ENCODE measurements at places on chromosomes 3 and 15.

- no peak for DNase-seq
Measured at GRCh38 chr3:64677961-64678716, 9.7 kb downstream of the ADAMTS9 start.

GRCh38 chr3:115384381-115384780 lies 237.3 kb upstream of the ZBTB20 start:
- DNase-seq = no peak

GRCh38 chr3:170442947-170443346 lies 24.3 kb downstream of the CLDN11 start:
- DNase-seq = no peak

DNA sequence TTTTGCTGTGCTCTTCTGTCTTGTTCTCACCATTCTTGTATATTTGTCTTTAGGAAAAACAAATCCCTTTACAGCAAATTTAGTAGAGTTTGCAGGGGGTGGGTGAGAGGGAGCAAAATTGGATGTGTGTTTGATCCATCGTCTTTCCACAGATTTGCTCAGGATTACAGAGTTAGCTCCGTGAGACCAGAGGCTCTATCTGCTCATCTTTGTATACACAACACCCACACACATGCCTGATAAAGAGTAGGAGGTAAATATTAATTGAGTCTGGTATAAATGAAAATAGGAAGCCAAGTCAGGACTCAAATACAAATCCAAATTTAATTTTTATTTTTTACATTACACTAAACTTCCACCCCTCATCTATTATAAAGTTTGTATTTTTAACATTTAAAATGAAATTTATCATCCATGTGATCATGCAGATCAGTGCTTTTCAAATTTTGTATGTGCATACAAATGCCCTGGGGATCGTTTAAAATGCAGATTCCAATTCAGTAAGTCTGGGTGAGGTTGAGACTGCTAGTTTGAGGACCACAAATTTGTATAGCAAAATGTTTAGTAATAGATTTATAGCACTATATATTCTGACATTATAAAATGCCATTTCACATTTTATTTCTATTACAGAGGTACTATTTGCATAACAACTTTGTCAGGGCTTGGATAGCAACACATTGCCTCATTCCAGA lies 326.7 kb downstream of the LSAMP start:
- DNase-seq = no peak

DNA sequence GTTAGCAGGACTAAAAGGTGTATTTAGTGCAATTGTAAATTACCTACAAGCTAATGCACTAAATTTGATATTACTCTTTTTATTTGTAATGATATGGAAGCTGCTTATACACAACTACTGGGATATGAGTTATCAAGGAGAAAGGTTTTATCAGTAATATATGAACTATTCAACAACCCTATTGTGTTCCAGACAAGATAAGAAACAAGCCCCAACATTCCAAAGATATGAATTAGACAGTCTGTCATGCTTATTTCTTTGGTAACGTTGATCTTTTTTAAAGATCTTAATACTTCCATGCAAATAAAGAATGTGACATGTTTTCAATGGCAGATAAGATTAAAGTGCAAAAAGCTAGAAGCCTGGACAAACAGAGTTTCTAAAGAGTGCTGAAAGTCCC lies 314.0 kb upstream of the THBS1 start:
- no peak for DNase-seq

DNA sequence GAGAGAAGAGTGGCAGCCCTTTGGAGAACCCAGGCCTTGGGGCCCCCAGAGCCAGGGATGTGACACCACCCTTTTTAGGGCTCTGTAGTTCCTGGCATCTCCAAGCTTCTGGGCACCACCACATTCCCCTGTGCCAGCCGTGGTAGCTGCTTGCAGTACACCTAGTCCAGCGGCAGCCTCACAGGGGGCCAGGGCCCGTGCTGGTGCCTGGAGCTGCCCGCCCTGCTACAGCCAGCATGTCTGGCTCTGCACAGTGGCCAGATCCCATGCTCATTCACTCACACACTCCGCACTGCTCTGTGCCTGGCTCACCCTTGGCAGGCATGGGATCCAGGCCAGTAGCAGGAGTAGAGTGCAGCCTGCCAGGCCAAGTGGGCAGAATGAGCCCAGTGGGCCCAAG lies 351.6 kb upstream of the TMCO5A start:
- DNase-seq = no peak

DNA sequence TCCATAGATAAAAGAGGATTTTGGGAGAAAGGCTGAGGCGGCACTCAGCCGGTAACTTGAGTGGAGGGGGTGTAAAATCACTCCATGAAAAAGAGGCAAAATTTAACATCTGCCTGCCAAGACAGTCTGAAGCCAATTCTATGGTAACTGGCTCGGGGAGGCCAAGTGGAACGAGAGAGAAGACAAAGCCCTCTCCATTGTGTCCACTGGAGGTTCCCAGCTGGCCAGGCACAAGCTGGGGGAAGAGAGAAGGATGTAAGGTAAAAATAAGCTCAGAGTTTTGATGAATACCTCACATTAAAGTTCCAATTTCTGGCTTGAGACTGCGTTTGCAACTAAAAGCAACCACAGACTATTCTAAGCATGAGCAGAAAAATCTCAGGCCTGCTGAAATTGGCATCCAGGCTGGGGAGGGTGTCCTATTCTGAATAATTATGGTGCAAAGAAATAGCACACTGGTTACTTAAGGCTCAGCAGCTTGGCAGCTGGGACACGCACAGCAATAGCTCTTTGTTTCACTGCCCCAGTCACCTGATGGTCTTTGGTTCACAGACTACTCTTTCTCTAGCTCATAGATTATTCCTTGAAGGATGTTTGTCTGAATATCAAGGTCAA lies 48.8 kb downstream of the CHRD start:
- no peak for DNase-seq

GRCh38 chr15:59976480-59977271 lies 27.4 kb upstream of the FOXB1 start:
- peak; percentile 8 for DNase-seq

GRCh38 chr3:122947196-122947595 lies 80.4 kb downstream of the SEMA5B start:
- DNase-seq = no peak

DNA sequence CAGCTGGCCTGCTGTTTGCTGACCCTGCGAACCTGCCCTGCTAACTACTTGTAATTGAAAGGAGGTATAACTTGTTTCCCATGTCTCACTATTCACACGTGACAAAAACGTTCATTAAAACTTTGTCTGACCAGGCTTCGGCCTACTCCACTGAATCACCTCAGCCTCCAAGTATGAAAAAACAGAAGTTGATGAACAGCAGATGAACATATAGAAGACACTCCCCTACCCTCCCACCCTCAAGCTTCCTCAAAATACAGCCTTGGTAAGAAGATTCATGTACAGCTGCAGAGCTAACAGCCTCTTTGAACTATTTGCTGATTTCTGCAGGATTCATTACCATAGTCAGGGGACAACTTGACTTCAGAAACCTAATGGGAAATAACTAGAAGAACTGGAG lies 10.7 kb downstream of the RBM15B start:
- DNase-seq = no peak

DNA sequence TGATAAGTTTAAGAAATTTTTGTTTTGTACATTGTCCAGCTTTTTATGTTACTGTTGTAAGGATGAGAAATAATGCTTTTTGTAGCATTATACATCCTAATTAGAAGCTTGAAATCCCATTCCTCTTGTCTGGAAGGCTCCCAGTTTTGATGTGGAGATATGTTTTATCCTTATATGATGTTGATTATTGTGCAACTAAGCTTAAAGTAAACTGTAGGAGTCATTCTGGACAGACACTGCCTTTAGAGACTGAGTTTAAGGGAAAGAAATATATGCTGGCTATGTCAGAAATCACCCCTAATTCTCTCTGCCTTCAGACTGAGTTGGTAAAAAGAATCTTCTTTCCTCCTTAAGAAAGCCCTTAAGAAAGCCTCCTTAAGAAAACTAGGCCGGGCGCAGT lies 670.4 kb downstream of the ZPLD1 start:
- no peak for DNase-seq

GRCh38 chr3:28013864-28014473 lies 227.4 kb upstream of the CMC1 start:
- DNase-seq = no peak

- no peak for DNase-seq
Measured at GRCh38 chr3:108096532-108097321, 5.9 kb upstream of the CD47 start.

DNA sequence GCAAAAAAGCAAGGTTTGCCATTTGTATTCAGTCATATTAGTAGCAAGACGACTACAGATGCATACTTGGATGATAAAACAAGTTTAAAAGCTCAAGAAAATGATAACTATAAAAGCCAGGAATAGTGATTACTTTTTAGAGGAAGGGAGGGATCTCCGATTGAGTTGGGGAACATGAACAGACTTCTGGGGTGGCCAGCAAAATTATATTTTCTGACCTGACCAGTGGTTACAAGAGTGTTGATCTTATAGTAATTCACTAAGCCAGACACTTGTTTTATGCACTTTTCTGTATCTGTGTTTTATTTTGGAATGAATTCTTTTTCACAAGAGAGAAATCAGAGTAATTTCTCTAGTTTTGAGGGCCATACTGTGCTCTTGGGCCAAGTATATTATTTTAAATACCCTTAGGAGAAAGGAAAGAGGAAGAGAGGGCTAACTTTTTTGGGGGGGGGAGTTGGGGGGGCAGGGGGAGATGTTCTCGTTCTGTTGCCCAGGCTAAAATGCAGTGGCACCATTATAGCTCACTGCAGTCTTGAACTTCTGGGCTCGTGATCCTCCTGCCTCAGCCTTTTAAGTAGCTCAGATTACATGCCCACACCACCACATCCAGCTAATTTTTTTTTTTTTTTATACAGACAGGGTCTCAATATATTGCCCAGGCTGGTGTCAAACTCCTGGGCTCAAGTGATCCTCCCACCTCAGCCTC lies 57.3 kb downstream of the TGFBR2 start:
- no peak for DNase-seq

Measured in stimulated activated CD8-positive, alpha-beta memory T cell treated with anti-CD3 and anti-CD28 coated beads, Interleukin-2, amount 100 ng/mL, for 1 hour (primary cell).